T-helper 17 cell (primary cell): ENCODE measurements at places on chromosomes 7 and 10.
A peak's percentile ranks its signal among the peaks of the same experiment; 100 is the strongest.

DNA sequence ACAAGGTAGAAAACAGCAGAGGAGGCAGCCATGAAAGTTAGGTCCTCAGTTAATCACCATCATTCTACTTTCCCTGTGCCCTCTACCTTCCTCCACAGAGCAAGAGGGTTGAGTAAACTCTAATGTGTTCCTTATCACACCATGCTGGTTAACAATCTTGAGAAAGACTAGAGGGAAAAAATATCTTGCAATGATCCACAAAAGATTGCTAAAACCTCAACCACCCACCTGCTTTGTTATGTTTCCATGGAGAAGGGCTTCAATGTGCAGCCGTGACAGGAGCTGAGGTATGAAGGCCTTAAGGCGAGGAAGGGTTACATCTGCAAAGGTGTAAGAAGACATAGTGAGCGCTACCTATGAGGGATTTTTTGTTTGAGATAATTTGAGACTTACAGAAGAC lies 103.9 kb downstream of the IDE start:
- H3K27me3 ChIP-seq, result no peaks in the 10 kb centered on the region
- H3K4me3 ChIP-seq, result no peak overlapping the region
- H3K27ac ChIP-seq, result no peak overlapping the region

- no peak for DNase-seq
- H3K4me1 ChIP-seq, result peaks cover 7% of the 10 kb centered on the region
- no peak overlapping the region for H3K27ac ChIP-seq
- no peaks in the 10 kb centered on the region for H3K36me3 ChIP-seq
Observed at GRCh38 chr7:28069807-28070206, 110.8 kb downstream of the JAZF1 start.

DNA sequence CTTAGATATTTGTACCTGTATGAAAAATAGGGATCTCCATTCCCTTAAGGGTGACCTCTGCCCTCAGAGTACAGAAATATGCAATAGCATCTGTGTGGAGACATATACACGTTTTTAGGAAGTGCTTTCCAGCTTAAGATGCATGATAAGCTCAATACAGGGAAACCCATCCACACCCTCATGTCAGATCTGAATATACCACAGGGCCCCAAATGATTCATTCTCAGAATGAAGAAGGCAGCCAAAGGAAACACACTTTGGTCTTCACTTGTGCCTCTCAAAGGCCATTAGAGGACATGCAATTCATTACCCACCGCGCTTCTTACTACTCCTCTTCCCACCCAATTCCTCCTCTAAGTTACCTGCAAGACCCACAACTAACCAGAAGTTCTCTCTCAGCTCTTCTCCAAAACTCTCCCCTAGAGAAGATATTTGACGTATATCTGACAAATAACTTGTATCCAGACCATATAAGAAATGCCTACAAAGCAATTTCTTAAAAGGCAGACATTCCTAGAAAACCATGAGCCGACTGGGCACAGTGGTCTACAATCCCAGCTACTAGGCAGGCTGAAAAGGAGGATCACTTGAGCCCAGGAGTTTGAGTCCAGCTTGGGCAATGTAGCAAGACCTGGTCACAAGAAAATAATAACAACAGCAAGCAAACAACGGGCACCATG lies 103.0 kb downstream of the OAT start:
- no peak overlapping the region for H3K27ac ChIP-seq
- no peaks in the 10 kb centered on the region for H3K36me3 ChIP-seq
- H3K27me3 ChIP-seq, result peaks cover 8% of the 10 kb centered on the region
- no peak for DNase-seq

DNA sequence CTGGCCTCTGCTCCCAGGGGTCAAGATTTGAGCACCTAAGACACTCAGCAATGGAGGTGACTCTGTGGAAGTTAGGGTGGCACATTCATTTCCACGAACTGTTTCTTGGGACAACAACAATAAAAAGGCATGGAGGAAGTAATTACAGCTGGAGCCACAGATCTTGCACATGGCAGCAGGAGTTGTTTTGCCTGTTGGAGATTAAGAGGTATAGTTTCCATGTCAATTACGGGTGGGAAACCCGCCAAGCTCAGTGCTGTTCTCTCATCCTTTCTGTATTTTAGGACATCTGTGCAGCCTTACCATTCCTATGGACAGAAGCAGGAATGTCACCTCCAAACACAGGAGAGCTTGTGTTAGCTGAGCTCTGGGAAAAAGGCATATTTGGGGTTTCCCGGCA lies 201.2 kb downstream of the SNX10 start:
- no peak overlapping the region for H3K27ac ChIP-seq
- H3K27me3 ChIP-seq, result peaks cover 65% of the 10 kb centered on the region
- H3K36me3 ChIP-seq, result no peaks in the 10 kb centered on the region
- DNase-seq, result no peak
- H3K4me1 ChIP-seq, result peaks cover 2% of the 10 kb centered on the region
- no peak overlapping the region for H3K4me3 ChIP-seq

DNA sequence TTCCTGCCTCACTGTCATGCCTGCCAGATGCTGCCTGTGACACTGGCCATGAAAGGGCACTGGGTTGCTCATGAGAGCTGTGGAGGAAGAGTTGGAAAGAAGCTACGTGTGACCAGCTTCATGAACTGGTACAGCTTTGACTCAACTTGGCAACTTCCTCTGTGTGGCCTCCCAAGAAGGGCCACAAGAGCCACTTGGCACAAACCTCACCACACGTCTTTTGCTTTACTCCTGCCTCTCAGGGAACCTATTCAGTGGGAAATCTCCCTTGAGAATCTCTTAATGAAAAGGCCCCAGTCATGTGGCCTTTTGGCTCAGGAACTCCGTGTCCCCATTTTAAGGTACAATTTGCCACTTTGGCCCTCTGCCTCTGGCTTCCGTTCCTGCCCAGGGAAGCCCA lies 54.5 kb downstream of the FRMD4A start:
- no peak overlapping the region for H3K4me3 ChIP-seq
- no peak for DNase-seq
- H3K36me3 ChIP-seq, result no peaks in the 10 kb centered on the region
- H3K27ac ChIP-seq, result no peak overlapping the region

DNA sequence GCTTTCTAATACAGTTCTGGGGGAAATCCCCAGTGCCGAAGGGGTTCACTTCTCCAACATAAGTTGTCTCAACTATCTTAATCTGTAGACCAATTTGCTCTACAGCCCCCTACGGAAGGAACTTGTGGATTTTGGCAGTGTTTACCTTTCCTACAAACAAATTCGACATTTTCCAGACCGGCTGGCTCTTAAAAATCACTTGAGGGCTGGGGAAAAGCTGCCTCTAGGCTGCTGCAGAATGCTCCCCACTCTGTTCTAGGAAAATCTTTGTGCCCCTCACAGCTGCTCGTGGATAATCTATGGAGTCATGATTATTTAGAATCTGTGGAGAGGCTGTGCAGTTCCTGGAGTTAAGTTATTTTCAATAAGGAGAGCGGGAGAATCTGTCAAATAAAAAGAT lies 474.6 kb upstream of the FZD8 start:
- H3K27ac ChIP-seq, result no peak overlapping the region
- no peaks in the 10 kb centered on the region for H3K4me1 ChIP-seq
- no peaks in the 10 kb centered on the region for H3K27me3 ChIP-seq
- no peak overlapping the region for H3K4me3 ChIP-seq

DNA sequence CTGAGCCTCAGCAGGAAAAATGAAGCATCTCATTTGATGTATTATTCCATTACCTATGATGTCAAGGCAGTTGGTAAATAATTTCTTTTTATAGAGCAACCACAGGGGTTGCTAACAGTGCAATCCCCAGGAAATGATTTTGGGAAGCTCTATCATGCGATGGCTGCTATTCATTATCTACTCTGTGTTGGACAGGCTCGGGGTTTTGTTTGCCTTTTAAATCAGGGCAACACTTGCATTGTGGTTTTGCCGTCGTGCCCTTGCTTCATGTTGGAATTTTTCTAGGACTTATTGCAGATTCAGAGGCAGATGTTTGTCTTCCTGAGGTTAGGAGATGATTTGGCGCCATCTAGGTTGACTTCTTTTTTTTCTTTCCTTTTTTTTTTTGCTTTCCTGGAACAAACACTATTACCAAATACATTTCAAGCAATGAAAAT lies 128.4 kb downstream of the BICC1 start:
- peak overlapping the region; percentile 25 for H3K4me3 ChIP-seq
- no peaks in the 10 kb centered on the region for H3K36me3 ChIP-seq
- H3K4me1 ChIP-seq, result no peaks in the 10 kb centered on the region

DNA sequence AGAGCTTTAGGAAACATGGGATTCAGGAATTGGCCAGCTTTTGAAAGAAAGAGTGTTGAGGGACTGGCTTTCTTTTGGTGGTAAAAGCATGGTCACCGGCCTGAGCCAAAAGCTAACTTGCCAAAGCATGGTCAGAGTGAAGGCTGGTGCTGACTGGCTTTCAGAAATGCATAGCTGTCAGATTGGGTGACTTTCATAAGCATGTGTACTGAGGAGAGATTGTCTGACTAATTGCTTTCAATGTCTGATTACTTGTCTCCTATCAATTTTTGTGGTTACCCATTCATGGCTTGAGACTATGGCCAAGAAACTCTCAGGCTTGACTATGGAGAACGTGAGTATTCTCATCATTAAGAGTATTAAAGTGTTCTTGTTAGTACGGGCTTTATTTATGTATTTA lies 28.2 kb downstream of the ZNF25 start:
- no peak overlapping the region for H3K27ac ChIP-seq
- H3K27me3 ChIP-seq, result no peaks in the 10 kb centered on the region
- peaks cover 3% of the 10 kb centered on the region for H3K4me1 ChIP-seq
- DNase-seq, result no peak
- no peak overlapping the region for H3K4me3 ChIP-seq

DNA sequence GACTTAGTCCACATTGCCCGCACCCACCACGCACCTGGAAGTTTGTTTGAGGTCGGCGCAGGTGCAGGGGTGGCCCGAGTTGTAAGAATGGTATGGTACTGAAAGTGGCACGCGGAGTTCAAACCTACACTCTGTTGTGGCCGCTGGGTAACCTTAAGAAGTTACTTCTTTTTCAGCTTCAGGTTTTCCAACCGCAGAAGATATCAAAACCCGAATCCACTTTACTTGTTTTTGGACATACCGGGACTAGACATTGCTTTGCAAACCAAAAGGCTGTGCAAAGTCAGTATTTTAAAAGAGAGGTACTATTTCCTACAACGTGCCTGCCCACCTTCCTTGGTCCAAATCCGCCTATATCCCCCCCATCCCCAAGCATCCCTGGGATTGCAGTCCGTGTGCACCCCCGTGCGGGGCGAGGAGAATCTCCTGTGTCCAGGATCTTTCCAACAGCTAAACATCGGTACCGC lies 1.0 kb downstream of the IGFBP3 start:
- peaks cover 23% of the 10 kb centered on the region for H3K4me1 ChIP-seq
- no peaks in the 10 kb centered on the region for H3K36me3 ChIP-seq
- H3K27ac ChIP-seq, result no peak overlapping the region
- peaks cover 55% of the 10 kb centered on the region for H3K27me3 ChIP-seq

- peaks cover 16% of the 10 kb centered on the region for H3K4me1 ChIP-seq
- no peak overlapping the region for H3K27ac ChIP-seq
- H3K36me3 ChIP-seq, result peaks cover 2% of the 10 kb centered on the region
- no peak for DNase-seq
Observed at GRCh38 chr10:34811968-34812514, 3.1 kb downstream of the PARD3 start.

DNA sequence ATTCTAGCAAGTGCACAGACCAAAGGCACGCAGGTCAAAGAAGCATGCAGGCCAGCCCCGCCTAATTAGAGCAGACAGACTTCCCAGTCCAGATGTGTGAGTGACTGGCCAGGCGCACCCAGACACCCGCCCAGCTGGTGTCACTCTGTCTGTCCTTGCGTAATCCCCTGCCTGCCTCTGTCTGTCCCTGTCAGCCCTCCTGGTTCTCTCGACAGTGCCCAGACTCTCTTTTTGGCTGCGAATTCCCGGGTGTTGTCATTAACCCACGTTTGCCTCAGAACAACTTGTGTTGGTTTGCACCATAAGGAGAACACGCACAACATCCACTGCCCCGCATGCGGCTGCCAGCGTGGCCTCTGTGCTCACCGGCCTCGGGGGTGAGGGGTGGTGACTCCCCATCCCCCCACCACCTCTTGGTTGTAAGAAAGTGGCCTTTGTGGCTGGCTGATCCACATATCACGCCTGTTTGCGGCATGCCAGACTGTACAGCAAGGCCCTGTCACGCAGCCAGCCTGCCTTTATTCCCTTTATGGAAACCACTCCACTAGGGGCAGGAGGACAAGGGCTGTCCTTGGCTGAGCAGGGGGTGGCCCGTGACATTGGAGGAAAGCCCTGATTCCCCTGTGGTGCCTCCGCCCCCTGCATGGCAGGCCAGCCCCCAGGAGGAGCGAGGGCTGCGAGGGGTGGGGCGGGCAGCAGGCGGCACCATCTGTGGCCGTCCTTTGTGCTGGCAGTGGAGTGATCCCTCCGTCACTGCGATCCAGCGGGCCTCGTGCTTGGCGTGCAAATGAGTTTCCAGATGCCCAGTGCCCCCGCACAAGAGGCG lies 72.8 kb upstream of the PPIF start:
- H3K27me3 ChIP-seq, result no peaks in the 10 kb centered on the region
- peaks cover 2% of the 10 kb centered on the region for H3K36me3 ChIP-seq
- DNase-seq, result no peak
- H3K27ac ChIP-seq, result no peak overlapping the region
- H3K4me1 ChIP-seq, result peaks cover 11% of the 10 kb centered on the region

DNA sequence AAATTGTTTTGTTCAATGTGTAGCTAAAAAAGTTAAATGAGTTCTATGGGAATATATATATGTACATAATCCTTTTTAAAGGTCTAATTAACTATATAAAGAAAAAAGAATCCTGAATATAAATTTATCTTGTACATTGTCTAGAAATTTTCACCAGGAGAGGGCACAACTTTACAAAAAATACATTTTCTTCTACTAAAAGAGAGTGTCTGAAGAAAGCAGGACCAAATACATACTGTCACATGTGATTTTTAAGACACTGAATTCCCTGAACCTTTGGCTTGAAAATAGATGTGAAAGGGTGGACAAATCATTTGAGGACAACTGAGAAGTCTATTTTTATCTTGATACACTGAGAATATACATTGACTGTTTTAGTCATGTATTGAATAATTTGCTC lies 204.3 kb downstream of the DGKB start:
- no peaks in the 10 kb centered on the region for H3K36me3 ChIP-seq
- DNase-seq, result no peak
- H3K27ac ChIP-seq, result no peak overlapping the region
- peaks cover 6% of the 10 kb centered on the region for H3K4me1 ChIP-seq

DNA sequence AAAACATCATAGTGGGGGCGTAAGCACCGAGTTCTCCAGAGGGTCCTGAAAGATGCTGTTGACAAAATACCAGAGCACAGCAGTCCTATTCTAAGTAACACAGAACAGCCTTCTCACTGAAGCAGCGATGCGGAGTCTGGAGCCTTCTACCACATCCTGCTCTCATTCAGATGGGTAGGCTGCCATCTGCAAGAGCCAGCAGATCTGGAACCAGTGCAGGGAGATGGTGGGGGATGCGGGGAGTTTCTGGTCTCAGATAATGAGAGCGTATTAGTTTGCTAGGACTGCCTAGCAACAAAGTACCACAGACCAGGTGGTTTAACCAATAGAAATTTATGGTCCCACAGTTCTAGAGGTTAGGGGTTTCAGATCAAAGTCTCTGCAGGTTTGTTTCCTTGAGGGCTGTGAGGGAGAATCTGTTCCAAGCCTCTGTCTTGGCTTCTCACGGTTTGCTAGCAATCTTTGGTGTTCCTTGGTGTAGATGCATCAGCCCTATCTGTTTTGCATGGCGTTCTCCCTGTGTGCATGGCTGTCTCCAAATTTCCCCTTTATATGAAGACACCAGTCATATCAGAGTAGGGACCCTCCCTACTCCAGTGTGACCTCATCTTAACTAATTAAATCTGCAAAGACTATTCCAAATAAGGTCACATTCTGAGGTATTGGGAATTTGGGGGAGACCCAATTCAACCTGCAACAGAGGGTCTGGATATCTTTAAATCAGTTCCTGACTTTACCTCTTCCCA lies 52.0 kb upstream of the STEAP1B start:
- no peak overlapping the region for H3K27ac ChIP-seq
- no peak for DNase-seq
- peaks cover 64% of the 10 kb centered on the region for H3K27me3 ChIP-seq
- H3K36me3 ChIP-seq, result peaks cover 4% of the 10 kb centered on the region
